ENCODE measurements at places on chromosomes 16 and 17. TPM values are rescaled to one million over a fixed set of nuclear protein-coding genes. Genes with fewer than 3 reads are reported as not detected.

- no peaks in the 10 kb centered on the region for H3K4me1 ChIP-seq
- no peak overlapping the region for H3K4me3 ChIP-seq
- no peak for DNase-seq
- no peaks in the 10 kb centered on the region for H3K27me3 ChIP-seq
- H3K36me3 ChIP-seq = no peaks in the 10 kb centered on the region
Measured at GRCh38 chr16:54266363-54266955, 20.1 kb downstream of the IRX3 start.

- DNase-seq = peak; percentile 45
- no peaks in the 10 kb centered on the region for H3K27me3 ChIP-seq
- H3K36me3 ChIP-seq = no peaks in the 10 kb centered on the region
Measured at GRCh38 chr17:44220213-44221083, 973 bp upstream of the UBTF start.

DNA sequence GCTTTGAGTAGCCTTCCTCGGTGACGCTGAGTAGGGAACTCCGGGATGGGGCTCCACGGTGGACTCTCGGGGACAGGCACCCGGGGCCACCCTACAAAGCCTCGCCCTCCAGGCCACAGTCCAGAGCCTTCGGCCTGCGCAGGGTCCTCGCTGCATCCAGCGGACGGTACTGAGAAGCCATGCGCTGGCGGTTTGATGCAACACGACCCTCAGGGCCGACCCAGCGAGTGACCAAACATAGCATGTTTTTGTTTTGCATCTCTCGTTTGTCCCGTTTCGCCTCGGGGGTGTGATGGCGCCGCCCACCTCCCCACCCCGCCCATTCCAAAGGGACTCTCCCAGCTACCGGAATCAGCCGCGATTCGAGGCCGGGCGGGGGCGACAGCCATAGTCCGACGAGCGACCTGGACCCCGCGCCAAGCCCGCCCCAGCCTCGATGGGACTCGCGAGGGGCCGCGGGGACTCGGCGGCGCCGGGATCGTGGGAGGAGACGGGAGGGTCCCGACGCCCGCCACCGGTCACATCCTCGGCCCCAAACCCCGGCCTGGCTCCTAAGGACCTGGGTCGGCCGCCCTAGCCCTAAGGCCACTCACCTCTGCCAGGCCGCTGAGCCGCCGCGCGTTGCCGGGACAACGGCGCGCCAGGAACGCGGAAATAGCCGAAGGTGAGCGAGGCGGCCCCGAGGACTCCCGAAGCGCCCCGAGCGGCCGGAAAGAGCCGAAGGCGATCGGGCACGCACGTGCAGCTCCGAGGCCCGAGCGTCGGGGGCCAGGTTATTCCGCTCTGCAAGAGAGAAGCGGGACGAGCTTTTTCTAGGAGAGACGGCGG, 1.6 kb downstream of the IFT140 start:
- H3K27me3 ChIP-seq = no peaks in the 10 kb centered on the region
- peak overlapping the region; percentile 90 for H3K27ac ChIP-seq
- peaks cover 13% of the 10 kb centered on the region for H3K4me1 ChIP-seq
- DNase-seq = peak; percentile 86
- H3K36me3 ChIP-seq = no peaks in the 10 kb centered on the region
- H3K4me3 ChIP-seq = peak overlapping the region; percentile 85

DNA sequence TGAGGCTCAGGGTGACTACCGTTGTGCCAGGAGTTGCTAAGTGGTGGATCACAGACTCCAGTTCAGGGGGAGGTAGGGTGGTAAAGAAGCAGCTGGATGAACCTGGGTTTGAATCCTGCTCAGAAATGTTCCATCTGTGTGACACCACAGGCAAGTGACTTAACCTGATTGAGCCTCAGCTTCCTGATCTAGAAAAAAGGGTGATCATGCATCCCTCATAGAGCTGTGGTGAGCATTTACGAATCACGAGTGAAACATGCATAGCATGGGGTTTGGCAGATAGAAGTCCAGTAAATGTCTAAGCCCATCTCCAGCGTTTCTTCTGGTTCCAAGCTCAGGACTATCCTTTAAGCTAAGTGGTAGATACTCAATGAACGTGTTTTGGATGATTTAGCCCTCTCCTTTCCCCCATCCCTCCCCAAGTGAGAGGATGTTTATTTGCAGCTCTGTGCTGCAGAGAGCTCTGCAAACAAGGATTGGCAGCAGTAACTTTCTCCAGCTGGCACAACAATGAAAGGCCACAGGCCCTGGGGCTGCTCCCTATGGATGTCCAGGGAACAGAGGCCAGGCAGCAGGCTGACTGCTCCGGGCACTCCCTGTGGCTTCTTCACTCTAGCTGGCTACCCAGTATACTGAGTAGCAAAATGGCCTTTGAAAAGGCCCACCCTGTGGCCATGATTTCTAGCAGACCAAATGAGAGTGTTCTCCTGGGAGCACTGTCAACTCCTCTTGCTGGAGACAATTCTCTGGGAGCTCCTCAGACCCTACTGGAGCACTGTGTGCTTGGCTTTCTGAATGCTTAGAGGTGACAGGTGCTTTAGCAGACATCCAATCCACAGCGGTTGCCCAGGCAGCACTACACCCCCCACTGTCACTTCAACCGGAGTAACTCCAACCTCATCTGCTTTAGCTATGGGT, 21.3 kb downstream of the CA4 start:
- no peak overlapping the region for H3K27ac ChIP-seq
- no peak overlapping the region for H3K4me3 ChIP-seq
- H3K4me1 ChIP-seq = no peaks in the 10 kb centered on the region
- DNase-seq = no peak
- H3K27me3 ChIP-seq = no peaks in the 10 kb centered on the region
- no peaks in the 10 kb centered on the region for H3K36me3 ChIP-seq

DNA sequence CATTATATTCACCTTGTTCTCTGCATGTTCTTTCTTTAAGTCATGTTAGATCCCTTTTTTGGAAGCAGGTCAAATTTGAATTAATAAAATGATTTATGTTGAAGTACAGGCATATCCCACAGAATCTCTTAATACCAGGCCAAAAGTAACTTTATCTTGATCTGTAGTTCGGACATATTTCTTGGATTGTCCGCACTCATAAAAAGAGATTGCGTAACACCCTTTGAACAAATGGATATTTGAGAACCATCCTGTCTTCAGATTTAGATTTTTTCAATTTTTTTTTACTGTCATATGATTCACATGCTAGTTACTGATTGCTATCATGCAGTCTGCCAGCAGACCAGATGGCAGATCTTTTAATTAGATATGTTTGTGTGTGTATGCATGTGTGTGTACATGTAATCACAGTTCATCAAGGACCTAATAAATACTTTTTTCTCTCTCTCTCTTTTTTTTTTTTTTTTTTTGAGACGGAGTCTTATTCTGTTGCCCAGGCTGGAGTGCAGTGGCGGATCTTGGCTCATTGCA, 352.6 kb downstream of the WWOX start:
- DNase-seq = no peak
- no peaks in the 10 kb centered on the region for H3K36me3 ChIP-seq

- peaks cover 6% of the 10 kb centered on the region for H3K4me1 ChIP-seq
- H3K4me3 ChIP-seq = no peak overlapping the region
- no peaks in the 10 kb centered on the region for H3K27me3 ChIP-seq
- DNase-seq = peak; percentile 78
Measured at GRCh38 chr16:4200000-4200780, 41.7 kb downstream of the SRL start.

DNA sequence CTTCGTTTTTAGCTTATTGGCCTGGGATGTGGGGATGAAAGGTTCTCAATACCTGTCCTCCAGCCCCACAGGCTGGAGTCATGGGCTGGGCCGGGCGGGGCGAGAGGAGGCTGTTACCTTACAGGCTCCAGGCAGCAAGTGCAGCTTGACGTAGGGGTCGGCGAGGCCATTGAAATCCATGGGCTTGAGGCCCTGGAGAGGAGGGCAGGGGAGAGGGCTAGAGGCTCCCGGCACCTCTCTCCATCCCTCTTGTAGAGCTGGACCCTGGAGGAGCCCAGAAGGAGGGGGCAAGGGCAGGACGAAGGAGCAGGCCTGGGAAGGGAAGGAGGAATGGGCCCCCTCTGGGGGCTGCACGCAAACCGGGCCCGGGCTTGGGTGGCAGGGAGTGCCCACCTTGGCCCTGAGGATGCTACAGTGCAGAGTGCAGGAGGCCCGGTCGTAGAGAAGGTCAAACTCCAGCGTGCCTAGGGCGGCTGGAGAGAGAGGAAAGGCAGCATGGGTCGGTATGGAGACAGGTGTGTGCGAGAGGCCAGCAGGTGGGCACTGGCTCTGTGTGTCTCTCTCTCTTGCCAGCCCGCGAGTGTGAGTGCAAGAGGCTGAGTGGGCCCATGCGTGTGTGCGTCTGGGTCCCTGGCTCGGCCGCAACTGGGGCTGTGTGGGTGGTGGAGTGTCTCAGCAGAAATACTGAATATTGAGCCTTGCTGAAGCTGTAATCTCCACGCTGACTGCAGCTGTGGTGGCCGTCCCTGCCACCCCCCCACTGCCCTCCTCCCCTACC, 1.6 kb downstream of the DOC2A start:
- no peaks in the 10 kb centered on the region for H3K36me3 ChIP-seq
- no peak overlapping the region for H3K4me3 ChIP-seq
- peaks cover 8% of the 10 kb centered on the region for H3K4me1 ChIP-seq
- H3K27ac ChIP-seq = no peak overlapping the region

DNA sequence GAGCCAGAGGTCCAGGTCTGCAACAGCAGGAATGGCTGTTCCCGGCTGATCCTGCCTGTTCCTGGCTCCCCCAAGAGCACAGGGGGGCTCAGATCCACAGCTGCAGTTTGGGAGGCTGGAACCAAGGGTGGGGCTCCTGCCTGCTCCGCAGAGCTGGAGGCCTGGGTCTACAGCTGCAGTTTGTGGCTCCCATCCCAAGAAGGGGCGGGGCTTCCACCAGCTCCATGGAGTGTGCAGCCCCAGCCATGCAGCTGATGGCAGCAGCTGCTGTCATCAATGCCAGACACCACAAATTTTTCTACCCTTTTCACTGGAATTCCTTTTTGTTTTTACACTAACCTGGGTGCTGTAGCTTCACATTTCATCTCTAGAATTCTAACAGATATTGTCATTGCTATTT, 135.4 kb upstream of the KIF2B start:
- H3K36me3 ChIP-seq = no peaks in the 10 kb centered on the region
- no peaks in the 10 kb centered on the region for H3K4me1 ChIP-seq
- no peak for DNase-seq
- H3K27me3 ChIP-seq = no peaks in the 10 kb centered on the region
- no peak overlapping the region for H3K4me3 ChIP-seq

DNA sequence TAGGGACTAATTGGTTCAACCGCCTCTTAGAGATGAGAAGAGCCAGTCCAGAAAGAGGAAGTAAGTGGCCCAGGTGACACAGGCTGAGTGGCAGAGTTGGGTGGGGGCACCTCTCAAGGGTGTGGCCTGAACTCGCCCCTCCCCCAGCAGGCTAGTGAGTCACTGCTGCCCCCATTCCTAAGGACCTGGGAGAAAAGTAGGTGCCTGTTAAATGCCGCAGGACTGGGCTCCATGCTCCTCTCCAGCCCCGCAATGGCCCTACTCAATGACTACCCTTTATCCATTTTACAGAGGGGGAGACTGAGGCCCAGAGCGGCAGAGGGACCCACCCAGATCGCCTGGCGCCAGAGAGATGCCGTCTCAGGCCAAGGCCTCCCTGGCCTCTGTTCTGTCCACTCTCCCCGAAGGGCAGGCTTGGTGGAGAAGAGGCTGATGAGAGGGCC, 8.1 kb downstream of the TMEM235 start:
- no peaks in the 10 kb centered on the region for H3K27me3 ChIP-seq
- no peaks in the 10 kb centered on the region for H3K36me3 ChIP-seq
- no peak for DNase-seq

DNA sequence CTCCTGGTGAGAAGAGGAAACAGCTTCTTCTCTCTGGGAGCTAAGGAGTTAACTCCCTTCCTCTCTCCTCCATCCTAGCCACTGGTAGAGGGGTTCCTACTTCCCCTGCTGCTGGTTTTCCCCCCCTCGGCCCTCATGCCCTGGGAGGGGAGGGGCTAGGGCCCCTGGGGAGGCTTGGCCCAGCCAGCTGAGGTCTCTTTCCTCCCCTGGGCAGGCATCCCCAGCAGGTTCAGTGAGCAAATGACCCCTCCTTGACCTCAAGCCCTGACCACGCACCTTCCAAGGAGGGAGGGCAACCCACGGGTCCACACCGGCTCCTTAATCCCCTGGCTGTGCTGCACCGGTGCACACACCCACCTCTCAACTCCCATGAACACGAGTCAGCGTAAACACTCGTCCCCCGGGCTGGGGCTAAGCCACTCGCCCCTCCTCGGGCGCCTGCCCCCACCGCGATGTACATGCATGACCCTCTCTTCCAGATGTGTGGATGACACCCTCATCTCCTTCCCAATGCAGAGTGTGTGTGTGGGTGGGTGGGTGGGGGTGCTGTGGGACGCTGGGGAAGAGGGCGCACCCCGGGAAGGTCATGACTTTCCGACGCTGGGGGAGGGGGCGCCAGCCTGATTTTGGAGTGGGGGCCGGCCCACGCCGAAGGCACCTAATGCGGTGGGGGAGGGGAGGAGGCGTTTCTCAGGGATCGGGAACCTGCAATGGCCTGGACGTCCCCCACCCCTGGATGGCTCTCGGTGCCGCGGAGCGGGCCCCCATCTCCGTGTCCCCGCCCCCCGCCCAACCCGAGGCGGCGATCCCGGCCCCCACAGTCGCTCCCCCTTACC, 33.7 kb downstream of the SRCIN1 start:
- DNase-seq = no peak
- H3K4me1 ChIP-seq = peaks cover 7% of the 10 kb centered on the region
- H3K4me3 ChIP-seq = peak overlapping the region; percentile 49

DNA sequence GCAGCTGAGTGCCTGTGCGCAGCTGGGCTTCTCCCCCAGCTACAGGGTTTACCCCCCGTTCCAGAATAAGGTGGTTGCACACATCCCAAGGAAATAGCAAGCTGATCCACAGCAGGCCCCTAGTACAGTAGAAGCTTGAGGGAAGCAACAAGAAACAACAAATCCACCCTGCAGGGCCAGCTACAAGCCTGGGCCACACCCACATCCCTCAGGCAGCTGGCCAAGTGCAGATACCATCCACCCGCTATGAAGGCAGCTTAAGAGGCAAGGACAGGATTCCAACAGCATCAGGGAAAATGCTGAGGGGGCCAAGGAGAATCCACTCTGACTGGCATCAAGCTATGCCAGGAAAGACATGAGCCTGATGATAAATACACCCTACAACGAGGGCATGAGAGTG, 66.9 kb upstream of the RCVRN start:
- H3K27me3 ChIP-seq = no peaks in the 10 kb centered on the region
- peak; percentile 87 for DNase-seq
- no peaks in the 10 kb centered on the region for H3K36me3 ChIP-seq
- H3K27ac ChIP-seq = no peak overlapping the region
- H3K4me1 ChIP-seq = peaks cover 14% of the 10 kb centered on the region
- H3K4me3 ChIP-seq = no peak overlapping the region

DNA sequence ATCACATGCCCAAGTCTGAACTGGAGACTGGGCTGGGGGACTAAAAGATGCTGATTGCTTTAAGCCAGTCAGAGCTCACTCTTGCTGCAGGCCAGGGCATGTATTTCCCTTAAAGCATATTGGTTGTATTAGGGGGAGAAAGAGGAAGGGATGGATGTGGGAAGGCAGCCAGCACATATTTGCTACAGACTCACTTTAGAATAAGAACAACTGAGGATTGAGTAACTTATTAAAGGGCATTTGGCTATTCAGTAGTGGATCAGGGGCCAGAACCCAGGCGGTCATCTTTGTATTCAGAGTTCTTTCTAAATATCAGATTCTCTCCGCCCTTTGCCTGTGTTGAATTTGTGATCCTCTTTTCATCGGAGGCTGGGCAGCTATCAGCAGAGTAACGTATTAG, 231.7 kb downstream of the HAPSTR1 start:
- H3K36me3 ChIP-seq = no peaks in the 10 kb centered on the region
- H3K4me3 ChIP-seq = no peak overlapping the region
- DNase-seq = no peak

Gene TBC1D3C
- 1.3 TPM for total RNA-seq

Gene SLC38A7
- 37.4 TPM for total RNA-seq

Gene CIITA
- 6.3 TPM for total RNA-seq

Gene SYT17
- 3.1 TPM for total RNA-seq

Gene TP53TG3B
- 1.9 TPM for total RNA-seq

Gene SLC35G6
- total RNA-seq = 3.9 TPM
